ENCODE measurements at places on chromosomes 12 and 14.

GRCh38 chr12:52627395-52628110, 9.2 kb upstream of the KRT73 start:
- DNase-seq = no peak

GRCh38 chr14:58292187-58292586, 6.2 kb upstream of the ARID4A start:
- DNase-seq = peak; percentile 28

GRCh38 chr14:43792980-43793379, 714.1 kb downstream of the FSCB start:
- no peak for DNase-seq

DNA sequence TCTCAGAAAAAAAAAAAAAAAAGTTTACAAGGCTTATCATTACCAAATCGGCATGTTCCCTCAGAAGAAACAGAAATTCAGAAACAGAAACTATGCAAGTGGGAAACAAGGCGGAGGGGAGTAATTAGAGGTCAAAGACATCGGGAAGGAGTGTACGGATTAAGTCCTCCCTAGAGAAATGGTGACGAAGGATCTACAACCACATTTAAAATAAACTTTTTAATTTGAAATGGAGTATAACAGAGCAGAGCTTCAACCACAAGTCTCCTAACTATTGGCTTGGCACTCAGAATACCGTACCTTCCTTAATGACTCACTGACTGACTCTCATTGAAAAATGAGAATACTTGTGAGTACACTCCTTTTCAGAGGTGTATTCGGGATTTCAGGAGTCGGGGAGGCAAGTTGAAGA, 908 bp downstream of the ENTPD5 start:
- no peak for DNase-seq

DNA sequence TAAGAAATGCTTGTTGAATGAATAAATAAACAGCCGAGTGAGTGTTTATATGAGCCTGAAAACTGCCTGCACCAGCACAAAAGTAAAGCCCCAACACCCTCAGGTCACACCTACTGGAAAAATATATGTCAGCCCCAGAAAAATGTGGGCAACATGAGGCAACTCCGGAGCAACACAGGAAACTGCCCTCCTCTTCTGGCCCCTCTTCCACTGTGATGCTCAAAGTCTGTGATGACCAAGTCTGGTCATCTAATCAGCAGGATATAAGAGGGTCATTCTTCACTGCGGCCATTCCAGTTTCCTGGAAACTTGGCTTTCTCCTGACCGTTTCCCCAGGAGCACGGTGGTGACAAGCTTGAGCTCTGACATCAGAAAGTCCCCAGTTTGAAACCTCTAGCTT, 159.6 kb upstream of the PZP start:
- DNase-seq = no peak

GRCh38 chr14:21924479-21924878, 250.9 kb upstream of the OR4E1 start:
- DNase-seq = no peak

- no peak for DNase-seq
Measured at GRCh38 chr12:95150501-95150900, 66.8 kb downstream of the FGD6 start.

- no peak for DNase-seq
Measured at GRCh38 chr14:81206115-81206514, 14.6 kb downstream of the GTF2A1 start.

- DNase-seq = no peak
Measured at GRCh38 chr12:65996146-65996545, 134.4 kb downstream of the LLPH start.

- DNase-seq = no peak
Measured at GRCh38 chr12:114711689-114712152, 27.7 kb upstream of the TBX3 start.

- DNase-seq = peak; percentile 49
Measured at GRCh38 chr14:101475456-101476257, 85.6 kb upstream of the DIO3 start.

DNA sequence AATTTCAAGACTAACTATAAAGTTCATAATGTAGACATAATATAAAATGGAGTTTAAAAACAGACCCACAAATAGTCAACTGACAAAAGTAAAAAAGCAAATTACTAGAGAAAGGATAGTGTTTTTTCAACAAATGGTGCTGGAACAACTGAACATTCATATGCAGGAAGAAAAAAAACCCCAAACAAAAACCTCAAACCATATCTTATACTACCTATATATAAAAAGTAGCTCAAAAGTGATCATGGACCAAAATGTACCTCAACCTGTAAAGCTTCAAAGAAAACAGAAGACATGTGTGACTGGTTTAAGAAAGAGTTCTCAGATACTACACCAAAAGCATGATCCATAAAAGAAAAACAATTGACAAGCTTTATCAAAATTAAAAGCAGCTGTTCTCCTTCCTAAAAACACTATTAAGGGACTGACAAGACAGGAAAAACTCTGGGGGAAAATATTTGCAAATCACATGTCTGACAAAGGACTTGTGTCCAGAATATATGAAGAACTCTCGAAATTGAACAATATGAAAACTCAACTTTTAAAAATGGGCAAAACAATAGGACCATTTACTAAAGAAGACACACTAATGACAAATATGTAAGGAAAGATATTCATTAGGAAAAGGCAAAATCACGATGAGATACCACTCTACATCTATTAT, 22.7 kb upstream of the ARID4A start:
- DNase-seq = no peak

DNA sequence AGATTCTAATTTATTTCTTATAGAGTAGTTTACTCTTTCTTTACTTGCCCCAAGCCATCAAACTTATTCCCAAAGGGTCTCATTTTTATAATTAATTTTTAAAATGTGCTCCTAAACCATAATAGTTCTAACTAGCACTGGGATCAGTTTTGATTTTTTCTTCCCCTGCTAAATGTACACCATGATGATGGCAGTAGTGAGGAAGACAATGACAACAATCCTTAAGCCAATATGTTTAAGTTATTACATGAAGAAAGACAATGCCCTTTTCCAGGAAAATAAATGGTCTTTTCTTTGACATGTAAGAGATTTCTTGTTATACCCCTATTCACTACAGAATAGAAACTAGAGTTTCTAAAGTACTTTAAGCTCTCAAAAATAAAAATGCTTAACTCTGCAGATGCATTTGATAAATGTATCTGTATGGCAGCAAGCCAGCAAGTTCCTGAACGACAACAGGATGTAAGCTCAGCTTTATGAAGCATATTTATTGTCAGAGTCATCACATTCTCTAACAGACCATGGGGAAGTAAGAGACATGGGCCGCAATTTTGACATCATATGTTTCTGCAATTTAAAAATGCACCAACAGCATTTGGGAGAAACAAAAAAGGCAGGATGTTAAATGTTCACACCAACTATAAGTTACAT, 36.0 kb upstream of the SNX6 start:
- DNase-seq = peak; percentile 94

- no peak for DNase-seq
Measured at GRCh38 chr12:120834489-120835303, 69.5 kb downstream of the SPPL3 start.

- DNase-seq = no peak
Measured at GRCh38 chr14:61472801-61473376, 151.5 kb downstream of the PRKCH start.

GRCh38 chr14:65103150-65103760, 938 bp upstream of the MAX start:
- no peak for DNase-seq

DNA sequence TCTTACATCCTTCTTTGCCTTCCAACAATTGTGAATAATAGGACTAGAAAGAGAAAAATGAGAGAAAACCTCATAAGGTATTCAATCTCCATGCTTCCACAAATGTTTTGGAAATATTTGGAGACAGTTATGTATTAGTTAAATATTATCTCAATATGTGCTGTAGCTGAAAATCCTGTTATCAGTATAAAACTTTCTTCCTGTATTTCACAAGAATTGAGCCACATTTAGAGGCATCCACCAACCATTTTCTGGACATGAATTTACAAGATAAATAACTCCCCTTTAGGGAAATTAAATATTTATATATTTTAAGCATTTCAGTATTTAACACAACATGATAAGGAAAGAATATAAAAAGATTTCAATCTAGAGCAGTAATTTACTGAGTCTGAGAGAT, 200.3 kb downstream of the GPHN start:
- no peak for DNase-seq

DNA sequence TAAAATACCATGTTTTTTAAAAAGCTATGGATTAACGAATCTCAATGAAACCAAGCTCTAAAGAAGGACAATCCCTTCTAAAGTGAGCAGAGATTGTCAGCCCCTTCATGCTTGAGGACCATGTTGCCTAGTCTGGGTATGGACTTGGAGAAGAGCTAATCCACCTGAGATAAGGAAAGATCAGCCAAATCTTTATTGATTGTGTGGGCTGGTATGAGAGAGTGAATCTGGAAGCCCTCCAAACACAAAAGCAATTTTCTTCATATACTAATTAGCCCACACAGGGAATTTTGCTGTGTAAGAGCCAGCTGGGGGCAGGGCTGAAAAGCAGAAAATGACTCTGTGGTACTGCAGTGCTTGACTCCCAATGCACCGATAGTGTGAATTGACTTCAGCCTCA, 47.4 kb upstream of the DICER1 start:
- DNase-seq = no peak

GRCh38 chr14:71579331-71579730, 352.9 kb upstream of the RGS6 start:
- DNase-seq = no peak

DNA sequence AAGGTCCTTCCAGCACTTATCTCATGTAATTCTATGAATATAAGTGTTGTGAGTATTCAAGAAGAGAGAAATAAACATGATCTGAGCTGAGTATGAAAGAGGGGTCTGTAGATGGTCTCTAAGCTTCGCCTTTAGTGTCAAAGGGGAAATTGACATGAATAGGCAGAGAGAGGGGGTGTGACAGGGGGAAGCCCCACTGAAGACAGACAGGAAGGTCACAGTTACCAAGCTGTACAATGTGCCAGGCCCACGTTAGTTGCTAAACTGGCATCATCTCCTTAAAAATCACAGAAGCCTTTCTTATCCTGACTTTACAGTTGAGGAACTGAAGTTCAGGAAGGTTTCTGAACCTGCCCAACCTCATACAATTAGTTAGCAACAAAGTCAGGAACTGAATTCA, 7.6 kb downstream of the ARHGEF40 start:
- DNase-seq = no peak

DNA sequence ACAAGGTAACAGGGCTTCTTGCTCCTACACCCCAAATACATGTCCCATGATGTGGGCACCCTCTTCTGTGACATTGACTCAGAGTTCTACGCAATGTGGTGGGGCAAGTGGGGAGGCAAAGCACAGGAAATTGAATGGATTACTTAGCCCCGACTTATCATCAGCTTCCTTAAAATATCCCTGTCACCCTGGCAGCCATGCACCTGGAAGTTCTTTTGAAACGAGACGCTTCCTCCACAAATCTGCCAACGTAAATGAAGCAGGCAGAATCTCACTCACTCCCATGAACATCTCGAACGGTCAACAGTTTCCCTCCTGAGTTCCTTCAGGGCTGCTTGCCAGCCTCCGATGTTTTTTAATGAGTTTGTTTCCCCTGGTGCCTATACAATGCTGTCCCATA, 33.5 kb downstream of the RNFT2 start:
- DNase-seq = no peak

- no peak for DNase-seq
Measured at GRCh38 chr12:97753332-97753731, 290.7 kb downstream of the RMST start.

DNA sequence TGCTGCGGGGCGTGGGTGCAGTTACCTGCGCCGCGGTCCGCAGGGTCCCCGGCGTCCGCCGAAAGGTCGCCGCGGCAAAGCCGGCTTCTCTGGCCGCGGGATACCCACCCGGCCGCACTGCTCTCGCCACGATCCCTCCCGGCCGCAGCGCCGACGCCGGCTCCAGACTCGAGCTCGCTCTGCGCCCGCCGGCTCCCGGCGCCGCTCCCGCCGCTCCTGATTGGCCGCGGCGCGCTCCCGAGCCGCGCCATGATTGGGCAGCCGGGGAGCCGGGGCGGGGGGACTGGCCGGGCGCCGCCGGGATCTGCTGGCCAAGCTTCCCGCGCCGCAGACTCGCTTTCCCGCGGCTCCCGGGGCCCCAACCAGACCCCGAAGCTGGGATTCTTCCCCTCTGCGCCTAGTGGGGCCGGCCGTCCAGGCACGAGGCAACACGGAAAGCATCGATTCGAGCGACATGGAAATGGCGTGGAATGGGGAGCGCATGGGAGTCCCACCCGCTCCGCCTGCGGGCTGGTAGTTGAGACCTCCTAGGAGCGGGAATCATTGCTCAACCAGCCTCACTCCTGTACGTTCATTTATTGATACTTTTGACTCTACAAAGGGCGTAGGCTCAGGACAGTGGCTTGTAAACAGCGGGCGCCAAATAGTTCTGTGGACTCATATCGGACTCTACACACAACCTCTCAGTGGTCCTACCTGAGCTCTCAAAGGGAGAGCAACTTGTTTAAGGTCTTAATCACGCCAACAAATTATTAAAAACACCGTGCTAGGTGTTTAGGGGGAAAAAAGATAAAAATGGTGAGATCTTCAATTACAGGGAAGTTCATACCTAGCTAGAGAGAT, 36.4 kb upstream of the STON2 start:
- DNase-seq = peak; percentile 20

GRCh38 chr12:88922816-88923215, 342.5 kb upstream of the KITLG start:
- DNase-seq = no peak

- no peak for DNase-seq
Measured at GRCh38 chr14:22517117-22517720, 71.8 kb downstream of the DAD1 start.

DNA sequence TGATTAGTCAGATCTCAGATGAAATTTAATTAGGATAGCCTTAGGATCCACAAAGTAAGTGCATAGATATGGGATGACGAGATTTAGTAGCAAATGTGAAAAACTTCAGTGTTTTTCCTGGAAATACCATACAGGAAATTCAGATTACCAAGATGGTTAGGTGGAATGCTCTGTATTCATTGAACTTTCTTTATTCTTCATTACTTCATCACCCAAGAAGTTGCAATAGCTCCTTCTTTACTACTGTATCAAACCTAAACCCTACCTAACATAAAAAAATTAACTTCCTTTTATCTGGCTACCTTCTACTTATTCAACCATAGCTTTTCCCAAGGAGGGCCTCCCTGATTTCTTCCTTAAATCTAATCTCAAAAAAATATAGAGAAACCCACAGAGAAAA, 100.4 kb downstream of the TTC6 start:
- no peak for DNase-seq

DNA sequence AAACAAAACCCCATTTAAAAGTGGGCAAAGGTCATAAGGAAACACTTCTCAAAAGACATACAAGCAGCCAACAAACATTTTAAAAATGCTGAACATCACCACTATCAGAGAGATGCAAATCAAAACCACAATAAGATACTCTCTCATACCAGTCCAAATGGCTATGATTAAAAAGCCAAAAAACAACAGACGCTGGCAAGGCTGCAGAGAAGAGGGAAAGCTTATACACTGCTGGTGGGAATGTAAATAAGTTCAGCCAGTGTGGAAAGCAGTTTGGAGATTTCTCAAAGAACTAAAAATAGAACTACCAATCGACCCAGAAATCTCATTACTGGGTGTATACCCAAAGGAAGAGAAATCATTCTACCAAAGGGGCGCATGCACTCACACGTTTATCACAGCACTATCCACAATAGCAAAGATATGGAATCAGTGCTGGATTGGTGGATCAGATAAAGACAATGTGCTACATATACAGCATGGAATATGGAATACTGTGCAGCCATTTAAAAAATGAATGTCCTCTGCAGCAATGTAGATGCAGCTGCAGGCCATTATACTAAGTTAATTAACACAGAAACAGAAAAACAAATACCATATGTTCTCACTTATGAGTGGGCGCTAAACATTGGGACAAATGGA, 102.1 kb upstream of the DAAM1 start:
- peak; percentile 30 for DNase-seq
